ENCODE measurements at places on chromosomes 7 and 10.
A peak's percentile ranks its signal among the peaks of the same experiment; 100 is the strongest.

GRCh38 chr10:102660888-102661657, 16.8 kb downstream of the TRIM8 start:
- DNase-seq = peak; percentile 86

DNA sequence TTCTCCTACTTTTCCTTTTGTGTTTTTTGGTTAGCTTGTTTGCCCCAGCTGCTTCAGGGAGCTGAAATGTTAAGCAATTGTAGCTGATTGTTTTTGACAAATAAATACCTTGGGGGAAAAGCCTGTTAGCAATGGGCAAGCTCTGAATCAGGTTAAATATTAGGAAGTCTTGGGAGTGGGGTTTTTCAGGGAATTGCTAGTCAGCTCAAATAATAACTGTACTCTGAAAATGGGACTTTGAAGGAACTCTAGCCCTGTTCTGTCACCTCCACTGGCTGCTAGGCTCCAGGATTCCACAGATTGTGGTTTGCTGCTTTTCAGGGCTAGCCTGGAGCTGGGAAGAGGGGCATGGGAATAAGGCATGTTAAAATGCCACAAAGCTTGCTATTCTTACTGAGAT, 39.5 kb downstream of the ADK start:
- no peak for DNase-seq

DNA sequence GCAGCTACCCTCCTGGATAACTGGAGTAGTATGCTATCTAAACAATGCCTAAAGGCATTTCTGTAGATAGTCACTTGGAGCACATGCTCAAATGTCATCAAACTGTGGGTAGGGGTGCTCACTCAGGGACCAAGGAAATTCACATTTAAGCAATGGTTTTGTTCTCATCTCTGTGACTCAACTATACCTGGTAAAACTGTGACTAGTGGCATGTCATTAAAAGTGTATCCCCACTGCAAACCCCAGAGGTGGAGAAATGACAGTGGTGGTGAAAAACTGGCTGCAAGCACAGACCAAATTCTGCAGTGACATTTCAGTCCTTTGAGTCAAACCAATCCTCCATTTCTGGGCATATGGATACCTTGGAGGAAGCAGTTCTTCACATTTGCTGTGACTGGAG, 134.2 kb upstream of the EFCAB10 start:
- peak; percentile 33 for DNase-seq

GRCh38 chr7:38568497-38568896, 62.7 kb downstream of the AMPH start:
- DNase-seq = no peak

DNA sequence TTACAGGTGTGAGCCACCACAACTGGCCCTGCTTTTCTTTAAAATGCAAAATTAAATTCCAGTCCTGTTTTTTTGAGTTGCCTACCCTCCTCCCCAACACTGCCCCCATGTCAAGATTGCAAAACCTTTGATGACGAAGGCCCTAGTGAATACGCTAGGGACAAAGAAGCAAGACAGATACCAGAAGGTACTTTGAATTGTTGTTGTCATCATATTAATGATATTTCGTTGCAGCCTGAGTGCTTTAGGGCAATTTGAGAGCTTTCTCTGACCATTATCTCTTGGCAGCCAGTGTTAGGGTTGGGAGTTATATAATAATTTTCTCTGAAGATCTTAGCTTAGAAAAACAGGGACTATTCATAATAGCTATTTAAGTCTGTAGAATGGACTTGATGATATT, 7.1 kb downstream of the CCSER2 start:
- DNase-seq = no peak

DNA sequence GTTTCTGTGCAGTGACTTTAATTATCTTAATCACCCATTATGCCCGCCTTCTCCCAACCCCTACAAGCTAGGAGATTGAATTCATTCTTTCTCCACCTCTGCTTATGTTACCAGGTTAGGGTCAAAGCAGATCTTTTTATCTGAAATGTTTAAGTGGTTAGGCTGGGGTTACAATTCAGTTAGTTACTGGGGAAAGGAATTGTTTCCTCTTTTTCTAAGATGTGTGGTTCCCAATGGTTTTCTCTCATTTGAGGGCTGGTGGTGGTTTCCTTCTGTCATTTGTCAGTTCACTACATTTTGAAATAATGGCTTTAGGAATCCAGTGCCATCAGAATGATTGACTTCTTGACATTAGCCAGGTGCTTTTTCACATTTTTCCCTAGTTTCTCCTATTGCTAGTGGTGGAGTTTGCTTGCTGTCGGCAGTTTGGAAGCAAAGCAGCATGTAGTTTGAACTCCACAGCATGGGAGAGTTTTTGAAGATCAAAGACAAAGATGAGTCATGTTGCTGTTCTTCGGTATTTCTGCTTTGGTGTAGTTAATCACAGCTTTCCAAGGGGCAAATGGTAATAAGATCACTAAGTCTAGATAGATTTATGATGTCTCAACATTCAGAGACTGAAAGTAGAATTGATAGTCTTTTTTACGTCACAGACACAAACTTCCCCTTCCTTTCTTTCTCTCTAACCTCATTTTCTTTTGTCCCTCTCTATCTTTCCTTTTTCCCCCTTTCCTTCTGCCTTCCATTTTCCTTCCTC, 168.2 kb downstream of the SND1 start:
- DNase-seq = no peak

DNA sequence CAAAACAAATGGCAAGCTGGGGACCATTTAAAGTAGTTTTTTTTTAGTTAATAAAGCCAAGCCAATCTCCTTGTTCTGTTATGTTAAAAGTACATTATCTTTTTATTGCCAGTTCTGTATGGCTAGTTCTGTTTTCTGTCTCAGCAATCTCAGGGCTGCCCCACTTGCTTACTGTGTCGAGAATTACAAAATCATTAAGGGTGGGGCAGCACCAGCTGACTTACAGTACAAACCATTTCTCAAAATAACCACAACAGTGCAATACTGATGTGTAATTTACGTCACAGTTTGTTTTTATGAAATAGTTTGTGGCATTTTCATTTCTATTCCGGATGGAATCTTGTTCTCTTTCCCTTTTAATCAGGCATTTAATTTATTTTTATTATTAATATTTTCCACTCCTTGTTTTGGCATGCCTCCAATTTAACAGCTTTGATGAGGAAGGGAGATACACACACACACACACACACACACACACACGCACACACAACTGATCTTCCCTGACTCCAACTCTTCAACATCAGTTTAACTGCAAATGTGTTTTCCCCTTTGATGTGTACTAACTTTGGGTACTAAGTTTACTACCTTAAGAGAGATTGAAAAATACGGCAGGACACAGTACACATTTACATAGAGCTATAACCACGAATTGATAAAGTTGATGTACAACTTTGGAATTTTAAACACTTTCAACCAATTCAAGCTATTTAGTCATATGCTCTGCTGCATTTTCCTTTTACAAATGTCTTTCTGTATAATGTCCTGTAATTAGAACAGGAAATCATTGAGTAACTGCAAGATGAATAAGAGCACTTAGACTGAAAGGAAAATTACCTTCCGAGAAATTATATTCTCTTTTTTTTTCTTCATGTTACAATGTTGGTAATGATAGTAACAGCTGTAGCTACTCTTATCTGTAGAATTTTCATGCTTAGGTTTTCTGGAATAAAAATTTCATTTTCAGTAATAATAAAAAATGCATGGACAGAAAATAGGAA, 91.5 kb downstream of the ARID5B start:
- DNase-seq = peak; percentile 54

GRCh38 chr7:157893535-157894044, 556.8 kb downstream of the DNAJB6 start:
- DNase-seq = no peak

All from stimulated activated CD8-positive, alpha-beta memory T cell treated with anti-CD3 and anti-CD28 coated beads, Interleukin-4, amount 100 ng/mL, for 48 hours (primary cell).